ENCODE measurements at places on chromosomes 7 and 10. TPM values are rescaled to one million over a fixed set of nuclear protein-coding genes. Genes with fewer than 3 reads are reported as not detected.

ETV1 gene
- 4.5 TPM for total RNA-seq

CCDC172 gene
- not detected for total RNA-seq

CRHR2 gene
- total RNA-seq, result not detected

NUPR2 gene
- not detected for total RNA-seq

NUTM2A gene
- 0.44 TPM for total RNA-seq

PRKG1 gene
- 10.1 TPM for total RNA-seq

MYOZ1 gene
- not detected for total RNA-seq

CCL24 gene
- not detected for total RNA-seq

GDF2 gene
- not detected for total RNA-seq

GTF2IRD1 gene
- total RNA-seq, result 6.9 TPM

ADCY1 gene
- total RNA-seq, result 0.13 TPM

TLL2 gene
- total RNA-seq, result 0.06 TPM

LOXL4 gene
- total RNA-seq, result 1.5 TPM

TBATA gene
- not detected for total RNA-seq

SRRM3 gene
- total RNA-seq, result 2.5 TPM

ARHGAP12 gene
- 18.1 TPM for total RNA-seq

SKIDA1 gene
- total RNA-seq, result 0.97 TPM

CYP2C9 gene
- not detected for total RNA-seq

ASB15 gene
- not detected for total RNA-seq

ACHE gene
- total RNA-seq, result 11.3 TPM

ZKSCAN1 gene
- total RNA-seq, result 18.3 TPM

CFAP70 gene
- total RNA-seq, result 0.25 TPM

TBXAS1 gene
- 0.19 TPM for total RNA-seq

HTR5A gene
- total RNA-seq, result not detected

PHKG1 gene
- 0.65 TPM for total RNA-seq

SUPV3L1 gene
- 18.1 TPM for total RNA-seq

VIPR2 gene
- total RNA-seq, result not detected

TAS2R39 gene
- total RNA-seq, result not detected

NPY4R2 gene
- not detected for total RNA-seq

ITGA8 gene
- total RNA-seq, result 0.25 TPM

PTF1A gene
- total RNA-seq, result not detected

CALHM1 gene
- not detected for total RNA-seq

HMX3 gene
- not detected for total RNA-seq

ZNF248 gene
- total RNA-seq, result 8.9 TPM

TMEM213 gene
- total RNA-seq, result not detected

ATRNL1 gene
- total RNA-seq, result not detected

KNDC1 gene
- total RNA-seq, result under 0.01 TPM

TFPI2 gene
- total RNA-seq, result 81.8 TPM

SLC13A4 gene
- not detected for total RNA-seq

NEUROD6 gene
- not detected for total RNA-seq

PROSER2 gene
- 3.9 TPM for total RNA-seq

CFAP69 gene
- total RNA-seq, result 1.3 TPM

GHRHR gene
- not detected for total RNA-seq

FAM200A gene
- 4.8 TPM for total RNA-seq

ADO gene
- 16.6 TPM for total RNA-seq

CRYGN gene
- total RNA-seq, result not detected

PBLD gene
- 1.8 TPM for total RNA-seq

PAOX gene
- total RNA-seq, result 6.0 TPM

MKX gene
- total RNA-seq, result 0.19 TPM

C10orf71 gene
- total RNA-seq, result not detected

PRPS1L1 gene
- total RNA-seq, result not detected

CTNNA3 gene
- not detected for total RNA-seq

TRPV5 gene
- total RNA-seq, result not detected

SLC26A3 gene
- not detected for total RNA-seq

SEPHS1 gene
- 26.7 TPM for total RNA-seq

CYP2W1 gene
- not detected for total RNA-seq

MRC1 gene
- total RNA-seq, result 2.1 TPM

KCND2 gene
- 0.16 TPM for total RNA-seq

TMEM26 gene
- total RNA-seq, result not detected

CUX1 gene
- total RNA-seq, result 47.5 TPM

All from bladder microvascular endothelial cell (primary cell).